GM23248 (cell line): ENCODE measurements at places on chromosomes 16 and 17. TPM values are rescaled to one million over a fixed set of nuclear protein-coding genes. Genes with fewer than 3 reads are reported as not detected.

DNA sequence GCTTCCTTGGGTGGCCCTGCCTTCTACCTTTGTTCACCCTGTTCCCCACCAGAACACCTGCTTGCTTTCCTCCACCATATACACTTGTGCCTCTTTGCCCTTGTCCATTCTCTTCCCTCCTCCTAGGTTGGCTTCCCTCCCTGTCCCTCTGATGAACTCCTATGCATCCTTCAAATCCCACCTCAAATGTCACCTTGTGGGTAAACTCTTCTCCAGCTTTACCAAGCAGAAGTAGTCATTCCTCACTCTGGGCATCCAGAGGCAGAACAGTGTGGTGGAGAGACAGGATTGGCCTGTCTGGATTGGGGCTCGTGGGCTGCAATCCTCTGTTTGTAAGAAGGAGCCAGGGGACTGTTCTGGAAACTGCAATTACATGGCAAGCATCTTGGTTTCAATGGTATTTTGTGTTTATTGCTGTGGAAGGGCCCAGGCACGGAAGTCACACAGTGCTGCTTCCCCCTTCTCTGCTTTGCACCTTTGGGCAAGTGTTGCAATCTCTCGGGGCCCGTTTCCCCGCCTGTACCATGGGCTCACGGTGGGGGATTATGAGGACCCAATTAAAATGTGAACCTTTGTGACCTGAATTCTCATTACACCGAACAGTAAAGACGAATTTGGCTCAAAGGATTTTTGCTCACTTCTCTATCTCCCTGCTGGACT lies 21.9 kb upstream of the NXPH3 start:
- H3K4me3 ChIP-seq: no peak overlapping the region
- H3K36me3 ChIP-seq: no peaks in the 10 kb centered on the region
- H3K4me1 ChIP-seq: no peaks in the 10 kb centered on the region

DNA sequence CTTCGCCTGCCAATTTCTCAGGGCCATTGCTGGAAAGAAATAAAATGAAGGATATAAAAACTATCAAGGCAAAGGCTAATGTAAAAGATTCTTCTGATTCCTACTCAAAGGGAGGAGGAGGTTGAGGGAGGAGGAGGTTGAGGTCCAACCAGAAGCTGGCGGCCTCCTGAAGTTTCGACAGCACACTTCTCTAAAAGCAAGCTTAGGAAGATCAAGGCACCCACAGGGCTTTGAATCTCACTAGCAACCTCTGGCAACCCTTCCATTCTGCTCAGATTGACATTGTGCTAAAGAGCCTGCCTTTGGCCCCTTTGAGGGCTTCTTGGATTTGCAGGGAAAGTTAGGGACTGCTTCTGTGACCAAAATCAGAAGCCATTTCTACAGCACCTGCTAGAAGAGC lies 81.5 kb upstream of the TNRC6C start:
- no peak overlapping the region for H3K4me3 ChIP-seq
- H3K36me3 ChIP-seq: no peaks in the 10 kb centered on the region
- DNase-seq: no peak
- H3K4me1 ChIP-seq: peaks cover 21% of the 10 kb centered on the region
- H3K27me3 ChIP-seq: peaks cover 19% of the 10 kb centered on the region
- no peak overlapping the region for H3K27ac ChIP-seq

DNA sequence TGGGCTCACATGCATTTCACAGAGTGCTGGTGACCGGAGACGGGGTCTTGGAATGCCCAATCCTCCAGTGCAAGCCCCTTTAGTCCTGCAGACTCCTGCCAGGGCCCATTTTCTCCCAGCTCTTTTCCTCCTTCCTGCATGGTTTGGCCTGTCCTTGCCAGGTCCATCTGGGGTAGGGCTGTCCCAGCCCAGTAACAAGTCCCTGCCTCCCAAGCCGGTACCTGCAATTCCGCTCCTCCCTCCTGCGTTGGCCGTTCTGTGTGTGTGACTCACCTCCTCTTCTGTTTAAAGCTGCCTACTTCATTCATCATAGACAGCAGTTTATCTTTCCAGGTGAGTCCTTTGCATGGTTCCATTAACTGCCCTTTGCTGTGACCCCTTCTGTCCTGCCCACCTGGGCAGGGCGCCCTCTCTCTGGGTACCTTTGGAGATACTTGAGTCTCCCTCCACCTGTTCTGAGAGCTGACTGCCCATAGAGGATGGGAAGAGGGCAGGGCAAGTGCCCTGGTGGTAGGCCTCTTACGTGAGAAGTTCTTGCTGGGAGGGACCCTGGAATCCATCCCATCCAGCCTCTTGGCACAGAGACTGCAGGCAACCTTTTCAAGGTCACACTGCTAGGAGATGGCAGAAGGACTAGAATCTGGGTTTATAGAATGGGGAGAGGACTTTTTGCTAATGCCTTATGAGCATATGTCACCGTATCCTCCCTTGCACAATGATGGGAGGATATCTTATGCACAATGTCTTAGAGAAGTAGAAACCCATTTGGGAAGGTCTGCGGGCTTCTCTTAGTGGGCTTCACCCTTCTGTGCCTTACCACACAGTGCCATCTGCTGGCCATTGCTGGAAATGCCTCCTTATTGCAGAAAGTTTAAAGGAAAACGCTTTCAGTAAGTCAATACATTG lies 29.7 kb upstream of the LGALS9 start:
- H3K36me3 ChIP-seq: no peaks in the 10 kb centered on the region
- H3K27me3 ChIP-seq: no peaks in the 10 kb centered on the region
- H3K4me1 ChIP-seq: no peaks in the 10 kb centered on the region
- H3K4me3 ChIP-seq: no peak overlapping the region
- H3K27ac ChIP-seq: no peak overlapping the region

GRCh38 chr17:60439501-60439900 lies 17.2 kb downstream of the CHCT1 start:
- peak; percentile 61 for DNase-seq
- H3K27ac ChIP-seq: peak overlapping the region; percentile 32
- 0 out of 2 replicates have a peak, but pooled peaks cover under 1% of the 10 kb centered on the region for H3K36me3 ChIP-seq
- peaks cover 31% of the 10 kb centered on the region for H3K4me1 ChIP-seq
- H3K27me3 ChIP-seq: no peaks in the 10 kb centered on the region
- H3K4me3 ChIP-seq: no peak overlapping the region

DNA sequence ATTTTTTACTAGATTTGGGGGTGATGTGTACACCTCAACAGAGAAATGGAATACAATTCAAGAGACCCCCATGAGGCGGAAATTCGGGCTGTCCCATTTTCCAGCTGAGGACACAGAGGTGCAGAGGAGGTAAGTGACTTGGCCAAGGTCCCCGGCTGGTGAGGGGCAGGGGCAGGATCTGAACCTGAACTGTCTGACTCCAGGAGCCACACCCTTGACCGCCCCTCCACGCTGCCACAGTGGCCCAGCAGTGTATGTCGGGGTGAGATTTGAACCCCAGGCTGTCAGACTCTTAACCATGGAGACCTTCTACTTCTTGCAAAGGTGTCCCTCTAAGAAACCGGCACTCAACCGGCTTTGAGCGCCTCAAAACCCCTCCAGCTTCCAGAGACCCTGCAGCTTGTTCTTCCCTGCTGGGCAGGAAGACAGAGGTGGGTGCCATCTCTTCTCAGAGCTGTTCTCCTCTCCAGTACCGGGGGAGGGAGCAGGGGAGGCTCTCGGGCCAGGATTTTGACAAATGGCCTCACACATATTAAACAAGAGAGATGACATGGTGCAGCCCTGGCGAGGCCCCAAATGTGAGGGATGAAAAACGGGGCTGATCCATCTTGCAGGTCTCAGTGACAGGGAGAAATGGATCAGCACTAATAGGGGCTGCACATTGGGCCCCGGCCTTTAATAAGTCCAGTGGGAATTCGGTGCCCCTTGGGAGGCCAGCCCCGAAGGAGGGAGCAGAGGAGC lies 222.3 kb downstream of the GSG1L start:
- DNase-seq: no peak
- no peak overlapping the region for H3K27ac ChIP-seq
- H3K4me1 ChIP-seq: no peaks in the 10 kb centered on the region

- no peak overlapping the region for H3K4me3 ChIP-seq
- H3K4me1 ChIP-seq: no peaks in the 10 kb centered on the region
- 0 out of 2 replicates have a peak, but pooled peaks cover 3% of the 10 kb centered on the region for H3K27me3 ChIP-seq
These were observed 19.6 kb upstream of the MFSD6L start for GRCh38 chr17:8818654-8819330.

- H3K36me3 ChIP-seq: no peaks in the 10 kb centered on the region
- DNase-seq: no peak
- H3K27me3 ChIP-seq: peaks cover 34% of the 10 kb centered on the region
- H3K4me3 ChIP-seq: no peak overlapping the region
- no peak overlapping the region for H3K27ac ChIP-seq
- peaks cover 7% of the 10 kb centered on the region; the same call in 1 of the 2 replicates for H3K4me1 ChIP-seq
These were observed 185.9 kb downstream of the C16orf95 start for GRCh38 chr16:87131061-87131995.

Gene BEAN1
- 0.32 and 1.1 TPM in 2 replicates for total RNA-seq

- no peak overlapping the region for H3K27ac ChIP-seq
- no peaks in the 10 kb centered on the region for H3K27me3 ChIP-seq
- peaks cover under 1% of the 10 kb centered on the region; the same call in 1 of the 2 replicates for H3K4me1 ChIP-seq
- H3K36me3 ChIP-seq: no peaks in the 10 kb centered on the region
These were observed 20.5 kb downstream of the C1QTNF1 start for GRCh38 chr17:79044462-79044861.

DNA sequence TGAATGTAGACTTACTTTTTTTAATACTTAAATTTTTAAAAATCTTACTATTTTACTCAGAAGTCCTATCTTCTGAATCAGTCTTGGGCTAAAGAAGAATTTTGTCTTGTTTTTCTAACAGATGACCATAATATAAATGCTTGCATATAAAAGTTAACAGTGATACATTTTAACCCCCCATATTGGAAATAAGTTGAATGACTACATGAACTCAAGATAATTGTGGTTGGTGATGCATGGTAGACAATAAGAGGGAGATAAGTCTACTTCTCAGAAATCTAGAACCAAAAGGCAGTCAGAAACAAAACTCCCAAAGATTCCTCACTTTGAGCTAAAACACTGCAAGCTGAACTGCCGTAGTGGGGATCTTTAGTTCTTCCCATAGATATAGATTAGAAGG lies 868.4 kb upstream of the SOX9 start:
- peak; percentile 30 for DNase-seq
- H3K4me3 ChIP-seq: peak overlapping the region; percentile 32; the same call in 1 of the 2 replicates
- no peaks in the 10 kb centered on the region for H3K27me3 ChIP-seq
- peaks cover 28% of the 10 kb centered on the region for H3K4me1 ChIP-seq
- peak overlapping the region; percentile 54 for H3K27ac ChIP-seq

DNA sequence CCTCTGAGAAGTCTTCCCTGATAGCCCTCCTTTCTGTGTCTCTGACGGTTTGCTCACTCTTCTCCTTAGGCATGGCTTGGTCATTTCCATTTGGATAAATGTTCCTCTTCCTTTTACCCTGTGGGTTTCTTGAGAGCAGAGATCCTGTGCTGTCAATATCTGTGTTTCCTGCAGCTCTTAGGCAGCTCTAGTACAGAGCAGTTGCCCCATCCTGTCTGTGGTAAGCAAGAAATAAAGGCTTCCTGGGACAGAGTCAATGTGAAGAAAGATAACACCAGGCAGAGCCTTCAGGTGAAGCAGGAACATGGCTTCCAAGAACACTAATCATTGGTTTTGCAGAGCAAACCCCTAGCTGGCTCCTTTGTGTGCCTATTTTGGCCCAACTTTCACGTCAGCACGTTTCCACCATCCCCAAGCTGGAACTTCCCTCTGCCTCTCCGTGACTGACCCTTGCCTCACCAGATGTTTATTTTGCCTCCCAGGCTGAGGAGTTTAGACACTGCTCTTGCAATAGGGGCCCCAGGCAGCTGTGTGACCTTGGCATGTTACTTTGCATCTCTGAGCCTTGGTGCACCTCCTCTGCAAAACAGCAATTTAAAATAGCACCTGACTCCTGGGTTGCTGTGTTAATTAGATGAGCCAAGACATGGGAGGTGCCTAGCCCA lies 49.6 kb upstream of the SIAH1 start:
- H3K27me3 ChIP-seq: no peaks in the 10 kb centered on the region
- H3K4me1 ChIP-seq: no peaks in the 10 kb centered on the region
- H3K4me3 ChIP-seq: no peak overlapping the region
- H3K27ac ChIP-seq: no peak overlapping the region
- DNase-seq: peak; percentile 34
- H3K36me3 ChIP-seq: no peaks in the 10 kb centered on the region

Gene P3H4
- 116 and 161 TPM in 2 replicates for total RNA-seq

GRCh38 chr17:80377798-80378197 lies 37.2 kb upstream of the ENDOV start:
- no peaks in the 10 kb centered on the region for H3K4me1 ChIP-seq
- peaks cover 64% of the 10 kb centered on the region for H3K36me3 ChIP-seq
- DNase-seq: no peak

Gene SBK1
- not detected in 2 replicates for total RNA-seq

- no peak overlapping the region for H3K27ac ChIP-seq
- no peak for DNase-seq
- 0 out of 2 replicates have a peak, but pooled peaks cover 6% of the 10 kb centered on the region for H3K4me1 ChIP-seq
- no peak overlapping the region for H3K4me3 ChIP-seq
These were observed 2.7 kb downstream of the MLLT6 start for GRCh38 chr17:38707678-38708351.

Gene FAM234A
- 165 and 202 TPM in 2 replicates for total RNA-seq

DNA sequence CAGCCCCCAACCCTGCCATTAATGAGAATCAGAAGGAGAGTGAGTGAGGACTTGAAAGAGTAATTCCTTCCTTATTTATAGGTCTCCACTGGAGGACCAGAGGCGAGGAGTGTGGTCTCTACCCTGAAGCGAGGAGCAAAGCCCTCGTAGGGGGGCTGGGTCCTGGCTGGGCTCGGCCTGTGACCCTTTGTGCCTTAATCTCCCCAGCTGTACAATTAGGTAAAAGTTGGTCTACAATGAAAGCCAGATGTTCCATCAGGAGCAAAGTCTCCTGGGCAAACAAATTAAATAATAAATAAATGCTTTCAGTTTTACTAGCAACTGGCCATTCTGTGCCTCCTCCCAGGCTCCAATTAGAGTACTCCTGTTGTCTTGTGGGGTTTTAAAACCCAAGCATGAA lies 523.5 kb upstream of the SALL1 start:
- no peaks in the 10 kb centered on the region for H3K4me1 ChIP-seq
- no peak overlapping the region for H3K27ac ChIP-seq
- no peaks in the 10 kb centered on the region for H3K36me3 ChIP-seq
- DNase-seq: no peak
- H3K4me3 ChIP-seq: no peak overlapping the region
